ENCODE measurements at places on chromosomes 1 and 21.

- no peak for DNase-seq
Observed at GRCh38 chr1:38611664-38612211, 247.8 kb downstream of the RRAGC start.

GRCh38 chr1:170601866-170602265 lies 62.1 kb upstream of the PRRX1 start:
- DNase-seq = no peak

- DNase-seq = no peak
Observed at GRCh38 chr1:245195398-245195797, 40.6 kb downstream of the KIF26B start.

- DNase-seq = no peak
Observed at GRCh38 chr1:221456918-221457317, 285.0 kb downstream of the DUSP10 start.

DNA sequence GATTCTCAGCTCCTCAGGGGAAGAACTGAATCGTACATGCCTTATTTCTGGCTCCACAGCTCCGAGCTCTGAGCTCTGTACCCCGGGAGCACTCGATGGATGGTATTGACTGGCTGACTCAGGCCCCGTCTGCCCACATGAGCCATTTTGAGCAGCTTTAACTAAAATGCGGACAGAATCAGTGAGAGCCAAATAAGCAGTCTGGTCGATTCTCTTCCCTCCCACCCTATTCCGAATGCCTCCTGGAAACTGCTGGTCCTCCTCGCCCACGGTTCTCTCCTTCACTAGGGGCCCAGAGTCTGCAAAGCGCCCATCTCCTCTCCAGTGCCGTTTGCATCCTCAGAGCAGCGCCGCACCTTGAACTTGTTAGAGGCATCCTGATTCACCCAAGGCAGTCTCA lies 125.9 kb upstream of the IRF2BP2 start:
- no peak for DNase-seq

DNA sequence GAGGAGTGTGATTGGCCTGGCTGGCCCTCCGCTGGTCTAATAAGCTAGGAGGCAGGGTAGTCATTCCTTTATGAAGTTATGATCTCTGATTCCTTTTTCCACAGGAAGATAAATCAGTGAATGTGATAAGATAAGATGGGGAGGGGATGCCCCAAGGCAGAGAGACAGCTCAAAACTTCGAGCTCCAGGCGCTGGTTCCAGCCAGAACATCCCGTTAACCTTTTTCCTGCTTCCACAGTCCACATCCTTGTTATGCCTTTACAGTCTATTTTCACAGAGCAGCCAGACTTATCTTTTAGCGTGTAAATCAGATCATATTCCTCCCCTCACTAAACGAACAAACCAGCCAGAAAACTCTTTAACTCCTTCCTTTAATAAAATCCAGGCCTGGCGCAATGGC lies 38.5 kb upstream of the BMP8B start:
- no peak for DNase-seq

DNA sequence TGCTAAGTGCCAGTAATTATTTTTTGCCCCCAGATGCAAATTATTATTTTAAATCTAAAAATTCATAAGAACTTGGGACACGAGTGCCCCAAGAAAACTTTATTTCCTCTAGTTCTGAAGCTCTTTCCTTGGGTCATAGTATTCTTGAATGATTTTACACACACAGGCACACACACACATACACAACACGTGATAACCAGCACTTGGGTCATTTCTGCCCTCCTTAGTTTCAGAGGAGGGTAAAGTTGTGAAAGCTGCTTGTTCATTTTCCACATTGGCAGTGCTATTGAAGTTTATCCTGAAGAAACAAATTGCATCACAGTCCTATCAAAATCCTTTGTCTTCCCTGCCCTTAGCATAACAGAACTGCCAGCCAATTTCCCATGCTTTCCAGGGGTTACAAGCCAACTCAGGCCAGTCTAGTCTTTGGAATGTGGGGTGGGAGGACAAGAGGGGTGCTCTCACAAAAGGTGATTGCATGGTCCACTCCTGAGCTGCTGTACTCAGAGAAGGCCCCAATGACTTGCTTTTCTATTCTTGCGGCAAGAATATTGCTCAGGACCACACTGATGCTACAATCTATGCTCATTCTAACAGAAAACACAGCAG lies 98.5 kb upstream of the POGK start:
- no peak for DNase-seq

GRCh38 chr1:10122926-10123325 lies 87.4 kb upstream of the KIF1B start:
- no peak for DNase-seq

DNA sequence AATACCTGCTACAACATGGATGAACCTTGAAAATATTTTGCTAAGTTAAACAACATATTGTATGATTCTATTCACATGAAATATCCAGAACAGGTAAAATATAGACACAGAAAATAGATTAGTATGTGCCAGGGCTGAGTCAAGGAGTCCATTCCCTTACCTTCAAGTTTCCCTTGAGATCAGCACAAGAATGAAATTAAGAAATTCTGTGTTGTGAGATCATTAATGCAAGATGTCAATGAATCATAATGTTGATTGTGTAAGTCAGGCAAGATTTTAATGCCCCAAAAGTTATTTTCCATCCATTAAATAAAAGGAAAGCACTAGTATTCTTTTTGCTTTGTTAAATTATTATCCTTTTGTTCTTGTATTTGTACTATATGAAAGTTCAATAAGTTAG lies 139.4 kb downstream of the MRPL39 start:
- DNase-seq = no peak

- DNase-seq = no peak
Observed at GRCh38 chr1:71521655-71522264, 440.9 kb upstream of the ZRANB2 start.

DNA sequence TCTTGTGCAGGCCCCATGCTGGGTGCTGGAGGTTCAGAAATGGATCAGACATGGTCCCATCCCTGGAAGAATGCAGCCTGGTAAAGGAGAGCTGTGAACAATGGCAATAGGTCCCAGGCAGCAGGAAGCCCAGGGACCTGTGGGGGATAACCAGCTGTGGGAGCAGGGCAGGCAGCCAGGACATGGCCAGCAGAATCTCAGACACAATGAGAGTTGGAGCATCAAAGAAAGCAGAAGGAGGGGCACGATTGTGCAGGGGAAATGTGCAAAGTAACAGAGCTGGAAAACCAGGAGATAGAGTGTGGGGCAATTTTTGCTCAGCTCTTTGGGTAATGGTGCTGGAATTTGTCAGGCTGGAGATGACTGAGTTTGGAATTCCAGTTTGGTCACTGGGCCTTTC lies 44.3 kb downstream of the C8B start:
- DNase-seq = no peak

GRCh38 chr1:213119794-213120193 lies 68.8 kb downstream of the RPS6KC1 start:
- DNase-seq = no peak

- DNase-seq = no peak
Observed at GRCh38 chr1:92536211-92536979, 49.7 kb upstream of the GFI1 start.
